ENCODE measurements at places on chromosomes 7 and 10. TPM values are rescaled to one million over a fixed set of nuclear protein-coding genes. Genes with fewer than 3 reads are reported as not detected.

GRCh38 chr10:56912043-56912442 is 551.0 kb upstream of the ZWINT start:
- H3K4me3 ChIP-seq, result no peak overlapping the region
- no peak overlapping the region for H3K27ac ChIP-seq
- H3K4me1 ChIP-seq, result no peaks in the 10 kb centered on the region
- H3K36me3 ChIP-seq, result no peaks in the 10 kb centered on the region

DNA sequence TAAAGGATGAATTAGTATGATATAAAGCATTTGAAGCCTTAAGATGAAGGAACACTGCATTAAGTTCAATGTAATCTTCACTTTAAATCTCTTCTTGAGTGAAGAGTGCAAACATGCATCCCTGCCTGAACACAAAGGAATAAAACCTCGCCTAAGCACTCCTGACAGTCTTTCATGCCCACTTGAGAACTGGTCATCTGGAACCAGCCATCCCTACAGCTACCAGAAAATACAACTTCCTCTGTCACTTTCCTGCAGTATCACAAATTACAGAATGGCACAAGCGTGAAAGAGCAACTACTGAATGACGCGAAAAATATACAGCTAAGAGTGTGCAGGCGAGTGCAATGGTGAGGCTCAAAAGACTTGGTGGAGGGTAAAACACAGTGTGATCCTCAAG is 1079.9 kb downstream of the CNTNAP2 start:
- no peaks in the 10 kb centered on the region for H3K4me1 ChIP-seq
- H3K4me3 ChIP-seq, result no peak overlapping the region
- DNase-seq, result no peak
- H3K36me3 ChIP-seq, result no peaks in the 10 kb centered on the region
- no peaks in the 10 kb centered on the region for H3K27me3 ChIP-seq

- DNase-seq, result peak; percentile 68
- no peaks in the 10 kb centered on the region for H3K27me3 ChIP-seq
- peaks cover 42% of the 10 kb centered on the region for H3K4me1 ChIP-seq
- no peak overlapping the region for H3K4me3 ChIP-seq
Observed at GRCh38 chr10:95445223-95445836, 115.8 kb downstream of the SORBS1 start.

- peaks cover 19% of the 10 kb centered on the region for H3K4me1 ChIP-seq
- no peaks in the 10 kb centered on the region for H3K27me3 ChIP-seq
- H3K36me3 ChIP-seq, result no peaks in the 10 kb centered on the region
- no peak for DNase-seq
- H3K27ac ChIP-seq, result no peak overlapping the region
Observed at GRCh38 chr7:51101111-51101757, 215.4 kb downstream of the COBL start.

DNA sequence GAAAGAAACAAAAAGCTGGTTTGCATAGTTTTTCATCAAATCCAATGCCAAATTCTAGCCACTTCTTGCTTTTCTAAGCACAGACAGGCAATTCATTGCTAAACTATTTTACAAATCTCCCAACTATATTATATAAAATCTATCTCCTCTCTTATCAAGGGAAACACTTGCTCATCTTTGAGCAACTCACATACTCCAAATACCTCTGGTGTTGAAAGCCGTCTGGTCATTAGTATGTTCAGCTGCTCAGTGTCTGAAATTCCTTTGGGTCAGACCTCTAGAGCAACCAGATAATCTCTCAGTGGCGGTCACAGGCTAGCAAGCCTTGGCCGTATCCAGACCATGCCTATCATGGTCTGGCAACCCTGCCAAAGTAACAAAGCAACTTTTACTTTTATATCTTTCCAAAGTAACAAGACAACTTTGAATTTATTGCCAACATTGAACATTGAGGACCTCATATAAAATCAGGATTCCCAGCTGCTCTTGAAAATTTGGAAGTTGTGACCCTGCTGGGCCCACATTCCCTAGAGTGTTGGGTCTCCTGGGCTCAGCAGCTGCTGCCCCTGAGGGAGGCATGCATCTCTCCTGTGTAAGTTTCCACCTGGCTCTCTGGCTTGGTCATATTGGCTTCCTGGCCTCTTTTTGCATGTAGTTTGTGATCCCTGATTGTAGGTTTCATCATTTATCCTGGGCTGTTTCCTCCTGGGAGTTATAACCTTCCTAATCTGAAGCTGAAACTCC is 56.8 kb upstream of the LANCL2 start:
- no peak overlapping the region for H3K27ac ChIP-seq
- H3K36me3 ChIP-seq, result no peaks in the 10 kb centered on the region
- no peaks in the 10 kb centered on the region for H3K4me1 ChIP-seq
- H3K27me3 ChIP-seq, result no peaks in the 10 kb centered on the region
- no peak overlapping the region for H3K4me3 ChIP-seq

The NXPH1 gene
- total RNA-seq, result not detected

The GRM3 gene
- total RNA-seq, result not detected

GRCh38 chr10:128553755-128554154 is 427.5 kb upstream of the MKI67 start:
- no peaks in the 10 kb centered on the region for H3K4me1 ChIP-seq
- H3K27ac ChIP-seq, result no peak overlapping the region

DNA sequence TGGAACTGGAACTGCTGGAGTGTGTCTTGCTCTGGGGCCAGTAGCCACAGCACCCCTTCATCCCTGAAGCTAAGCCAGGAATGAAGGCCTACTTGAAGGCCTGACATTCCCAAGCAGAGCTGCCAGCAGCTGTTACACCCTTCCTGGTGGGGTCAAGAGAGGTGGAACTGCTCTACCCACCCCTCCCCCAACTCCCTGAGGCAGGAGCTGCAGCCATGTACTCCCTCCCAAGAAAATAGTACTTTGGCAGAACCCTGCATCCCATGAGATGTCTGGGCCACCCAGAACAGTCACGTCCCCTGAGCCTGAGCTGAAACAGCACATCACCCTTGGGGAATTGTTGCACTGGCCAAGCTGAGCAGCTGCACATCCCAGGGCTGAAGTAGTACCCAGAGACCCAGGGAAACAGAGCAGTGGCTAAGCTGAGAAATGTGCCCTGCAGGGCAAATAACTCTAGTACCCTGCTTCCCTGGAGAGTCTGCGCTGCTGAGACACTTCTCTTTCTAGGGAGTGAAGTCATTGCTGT is 63.4 kb upstream of the PLA2G12B start:
- H3K27me3 ChIP-seq, result no peaks in the 10 kb centered on the region
- no peak for DNase-seq
- no peak overlapping the region for H3K4me3 ChIP-seq
- no peaks in the 10 kb centered on the region for H3K36me3 ChIP-seq

The ACTR1A gene
- 35.5 TPM for total RNA-seq

DNA sequence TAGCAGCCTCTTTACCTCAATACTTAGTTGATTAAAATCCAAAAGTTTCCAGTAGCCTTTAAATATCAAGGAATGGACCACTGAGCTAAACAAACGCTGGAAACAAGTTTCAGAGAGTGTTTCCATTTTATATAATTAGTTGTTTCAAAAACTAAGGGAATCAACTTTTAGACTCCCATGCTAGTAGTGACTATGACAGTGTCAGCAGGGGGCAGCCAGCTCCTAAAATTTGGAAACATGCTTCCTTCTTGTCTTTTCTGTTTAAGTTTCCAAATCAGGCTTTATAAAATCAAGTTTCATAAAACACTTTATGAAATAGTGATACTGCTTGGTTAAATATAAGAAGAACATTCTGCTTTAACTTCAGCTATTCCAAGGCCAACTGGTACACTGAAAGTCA is 138.2 kb upstream of the TMEM229A start:
- H3K36me3 ChIP-seq, result no peaks in the 10 kb centered on the region
- H3K4me1 ChIP-seq, result no peaks in the 10 kb centered on the region
- H3K27ac ChIP-seq, result no peak overlapping the region

DNA sequence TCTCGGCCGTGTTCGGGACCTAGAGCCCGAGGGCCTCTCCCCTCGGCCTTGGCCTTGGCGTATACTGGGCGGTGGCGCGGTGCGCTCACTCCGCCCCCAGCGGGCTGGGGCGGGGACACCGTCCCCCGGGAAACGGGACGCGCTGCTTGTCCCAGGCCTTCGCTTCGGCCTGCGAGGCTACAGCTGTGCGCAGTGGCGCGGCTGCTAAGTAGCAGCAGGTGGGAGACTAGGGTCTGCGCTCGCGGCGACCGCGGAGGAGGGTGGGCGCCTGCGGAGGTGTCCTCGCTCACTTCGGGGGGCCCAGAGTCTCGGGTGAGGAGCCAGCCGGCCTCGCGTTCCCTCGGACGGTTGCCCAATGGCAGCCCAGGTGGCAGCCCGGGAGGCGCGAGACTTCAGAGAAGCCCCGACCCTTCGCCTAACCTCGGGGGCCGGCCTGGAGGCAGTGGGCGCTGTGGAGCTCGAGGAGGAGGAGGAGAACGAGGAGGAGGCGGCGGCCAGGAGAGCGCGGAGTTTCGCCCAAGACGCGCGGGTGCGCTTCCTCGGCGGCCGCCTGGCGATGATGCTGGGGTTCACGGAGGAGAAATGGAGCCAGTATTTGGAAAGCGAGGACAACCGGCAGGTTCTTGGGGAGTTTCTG is at the start of gene DNAH11:
TSS of gene DNAH11 (plus strand) at position 149 of the 637 bp plus-strand sequence. CDS start at position 356, 207 bp downstream.
- peak within 1 kb of the TSS; percentile 36 for H3K4me3 ChIP-seq
- no peaks in the 10 kb centered on the region for H3K36me3 ChIP-seq
- H3K27ac ChIP-seq, result no peak within 1 kb of the TSS
- H3K27me3 ChIP-seq, result no peaks in the 10 kb centered on the region

The AKR1D1 gene
- total RNA-seq, result not detected

DNA sequence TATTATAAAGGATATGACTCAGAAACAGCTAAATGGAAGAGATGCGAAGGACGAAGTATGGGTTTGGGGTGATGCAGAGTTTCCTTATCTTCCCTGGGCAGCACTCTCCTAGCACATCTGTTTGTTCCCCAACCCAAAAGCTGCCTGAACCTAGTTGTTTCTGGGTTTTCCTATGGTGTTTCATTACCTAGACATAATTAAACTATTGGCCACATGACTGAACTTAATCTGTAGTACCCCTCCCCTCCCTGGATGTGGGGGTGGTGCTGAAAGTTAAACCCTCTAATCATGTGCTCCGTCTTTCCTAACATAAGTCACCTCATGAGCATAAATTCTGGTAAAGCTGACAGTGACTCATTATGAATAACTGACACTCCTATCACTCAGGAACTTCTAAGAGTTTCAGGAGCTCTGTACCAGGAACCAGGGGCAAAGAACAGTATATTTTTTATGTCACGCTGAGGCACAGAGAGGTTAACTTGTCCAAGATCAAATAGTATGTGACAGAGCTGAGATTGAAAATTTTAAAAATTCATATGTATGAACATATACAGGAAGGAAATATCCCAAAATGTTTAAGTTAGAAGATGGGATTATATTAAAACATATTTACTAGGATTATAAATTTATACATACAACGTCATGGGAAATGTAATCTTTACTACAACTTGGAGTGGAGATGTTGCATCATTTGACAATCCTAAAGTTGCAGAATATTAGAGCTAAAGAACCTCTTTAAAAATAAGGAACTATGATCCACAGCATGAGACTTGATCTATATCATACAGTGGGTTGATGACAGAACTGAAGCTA is 4.8 kb downstream of the STRIP2 start:
- H3K36me3 ChIP-seq, result no peaks in the 10 kb centered on the region
- no peaks in the 10 kb centered on the region for H3K27me3 ChIP-seq
- H3K4me3 ChIP-seq, result no peak overlapping the region
- H3K27ac ChIP-seq, result no peak overlapping the region
- no peak for DNase-seq

The ZKSCAN1 gene
- total RNA-seq, result 31.6 TPM

The METTL2B gene
- total RNA-seq, result 15.3 TPM

- H3K4me1 ChIP-seq, result peaks cover 36% of the 10 kb centered on the region
- H3K36me3 ChIP-seq, result no peaks in the 10 kb centered on the region
- H3K27ac ChIP-seq, result no peak overlapping the region
- H3K27me3 ChIP-seq, result no peaks in the 10 kb centered on the region
- H3K4me3 ChIP-seq, result no peak overlapping the region
- DNase-seq, result no peak
Observed at GRCh38 chr7:139667377-139667776, 110.4 kb downstream of the HIPK2 start.

The ABLIM1 gene
- 34.6 TPM for total RNA-seq

The CCNY gene
- 18.9 TPM for total RNA-seq

DNA sequence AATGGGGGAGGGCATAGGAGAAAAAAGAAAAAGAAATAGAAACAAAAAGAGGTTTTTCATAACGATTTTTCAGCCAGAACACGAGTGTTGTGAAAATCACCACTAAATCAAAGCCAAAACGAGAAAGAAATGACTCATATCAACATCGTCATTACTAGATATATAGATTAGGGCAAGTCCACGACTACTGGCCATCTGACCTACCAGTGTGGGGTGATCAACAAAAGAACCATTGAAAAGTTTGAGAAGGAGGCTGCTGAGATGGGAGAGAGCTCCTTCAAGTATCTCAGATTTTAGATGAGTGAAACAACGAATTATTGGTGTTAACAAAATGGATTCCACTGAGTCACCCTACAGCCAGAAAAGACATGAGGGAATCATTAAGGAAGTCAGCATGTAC is 33.5 kb upstream of the ABCB5 start:
- H3K27ac ChIP-seq, result no peak overlapping the region
- H3K4me1 ChIP-seq, result no peaks in the 10 kb centered on the region
- no peak overlapping the region for H3K4me3 ChIP-seq
- DNase-seq, result no peak
- no peaks in the 10 kb centered on the region for H3K27me3 ChIP-seq

- H3K27me3 ChIP-seq, result no peaks in the 10 kb centered on the region
- no peak for DNase-seq
- H3K27ac ChIP-seq, result no peak overlapping the region
- H3K4me3 ChIP-seq, result no peak overlapping the region
- H3K36me3 ChIP-seq, result no peaks in the 10 kb centered on the region
Observed at GRCh38 chr7:156533420-156533819, 107.2 kb upstream of the RNF32 start.

GRCh38 chr7:93044147-93044810 is 73.5 kb downstream of the SAMD9 start:
- no peaks in the 10 kb centered on the region for H3K4me1 ChIP-seq
- H3K27ac ChIP-seq, result no peak overlapping the region
- H3K4me3 ChIP-seq, result no peak overlapping the region
- DNase-seq, result no peak
- no peaks in the 10 kb centered on the region for H3K27me3 ChIP-seq
- H3K36me3 ChIP-seq, result no peaks in the 10 kb centered on the region

GRCh38 chr10:11835704-11836103 is 12.5 kb downstream of the PROSER2 start:
- H3K4me1 ChIP-seq, result peaks cover 20% of the 10 kb centered on the region
- no peaks in the 10 kb centered on the region for H3K36me3 ChIP-seq
- no peak overlapping the region for H3K27ac ChIP-seq
- no peak for DNase-seq

- no peaks in the 10 kb centered on the region for H3K27me3 ChIP-seq
- H3K4me3 ChIP-seq, result no peak overlapping the region
- no peak overlapping the region for H3K27ac ChIP-seq
- no peak for DNase-seq
- no peaks in the 10 kb centered on the region for H3K36me3 ChIP-seq
- no peaks in the 10 kb centered on the region for H3K4me1 ChIP-seq
Observed at GRCh38 chr10:78175444-78176015, 141.9 kb downstream of the RPS24 start.

Data from body of pancreas (tissue), 4 donors.